ENCODE measurements at places on chromosomes 7 and 10. TPM values are rescaled to one million over a fixed set of nuclear protein-coding genes. Genes with fewer than 3 reads are reported as not detected.
A peak's percentile ranks its signal among the peaks of the same experiment; 100 is the strongest.

Gene EPHB6
- total RNA-seq, result 2.3 TPM

Gene SKAP2
- 41.6 TPM for total RNA-seq

DNA sequence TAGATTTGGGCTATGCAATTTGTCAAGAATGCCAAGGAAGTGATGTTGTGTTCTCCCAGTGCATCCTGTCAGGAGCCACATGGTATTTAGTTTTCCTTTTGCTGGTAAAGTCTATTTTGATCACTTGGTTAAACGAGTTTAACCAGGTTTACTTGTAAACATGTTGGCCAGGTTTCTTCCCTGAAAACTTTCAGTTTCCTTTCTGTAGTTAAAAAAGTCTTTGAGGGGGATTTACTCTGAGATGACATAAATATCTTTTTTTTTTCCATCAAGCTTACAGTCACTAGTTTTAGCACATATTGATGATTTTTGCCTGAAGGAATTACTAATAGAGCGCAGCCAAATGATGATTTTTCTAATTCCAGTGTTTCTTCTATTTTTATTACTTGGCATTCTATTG is 320.5 kb downstream of the PHF14 start:
- DNase-seq, result no peak

DNA sequence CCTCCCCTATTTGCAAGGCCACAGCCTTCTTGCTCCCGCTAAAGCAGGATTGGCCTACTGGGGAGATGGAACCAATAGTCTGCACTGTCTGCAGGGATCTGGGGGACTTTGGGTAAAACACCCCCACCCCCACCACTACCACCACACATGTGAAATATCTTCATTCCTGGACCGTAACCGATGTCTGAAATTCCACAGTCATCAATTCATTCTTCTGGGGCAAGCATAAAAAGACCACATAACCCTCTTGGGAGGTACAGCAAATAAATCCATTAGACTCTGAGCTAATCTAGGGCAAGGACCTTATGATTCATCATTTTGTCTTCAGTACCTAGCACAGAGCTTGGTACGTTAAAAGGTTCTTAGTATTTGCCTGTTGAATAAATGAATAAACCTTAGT is 307.8 kb downstream of the GPAM start:
- DNase-seq, result no peak

DNA sequence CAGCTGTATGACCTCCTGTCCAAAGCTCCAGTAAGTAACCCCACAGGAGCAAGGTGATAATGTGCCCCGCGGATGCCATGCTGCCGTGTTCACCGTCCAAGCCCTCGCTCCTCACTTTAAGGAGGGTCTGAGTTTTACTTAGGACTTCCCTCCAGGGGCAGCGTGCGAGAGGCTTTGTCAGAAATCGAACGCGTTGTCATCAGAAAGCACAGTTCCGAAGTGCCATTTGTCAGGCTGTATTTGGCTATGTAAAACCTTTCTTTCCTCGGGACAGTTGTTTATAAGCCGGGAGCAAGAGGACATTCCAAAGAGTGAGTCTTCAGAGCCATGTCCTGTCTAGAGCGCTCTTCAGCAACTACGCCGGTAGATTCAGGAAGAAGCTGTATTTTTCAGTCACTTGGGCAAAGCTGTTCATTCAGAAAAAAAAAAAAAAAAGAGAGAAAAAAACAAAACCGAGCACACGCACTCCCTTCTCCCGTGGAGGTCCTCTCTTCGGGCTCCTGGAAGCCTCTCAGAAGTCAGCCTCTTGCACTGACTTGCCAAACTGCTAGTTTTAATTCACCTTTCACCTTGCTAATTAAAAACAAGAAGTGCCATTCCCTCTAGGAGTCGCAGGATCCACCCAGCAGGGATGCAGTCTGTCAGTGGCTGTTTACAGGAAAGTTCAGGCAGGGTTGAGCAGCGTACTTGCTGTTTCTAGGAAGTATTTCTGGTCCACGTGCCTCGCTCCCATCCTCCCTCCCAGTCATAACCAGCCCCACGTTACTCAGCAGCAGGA is at the start of gene SEMA3E:
Gene SEMA3E (minus strand): TSS at position 676 of the 778 bp plus-strand sequence.
- peak; percentile 21 for DNase-seq

DNA sequence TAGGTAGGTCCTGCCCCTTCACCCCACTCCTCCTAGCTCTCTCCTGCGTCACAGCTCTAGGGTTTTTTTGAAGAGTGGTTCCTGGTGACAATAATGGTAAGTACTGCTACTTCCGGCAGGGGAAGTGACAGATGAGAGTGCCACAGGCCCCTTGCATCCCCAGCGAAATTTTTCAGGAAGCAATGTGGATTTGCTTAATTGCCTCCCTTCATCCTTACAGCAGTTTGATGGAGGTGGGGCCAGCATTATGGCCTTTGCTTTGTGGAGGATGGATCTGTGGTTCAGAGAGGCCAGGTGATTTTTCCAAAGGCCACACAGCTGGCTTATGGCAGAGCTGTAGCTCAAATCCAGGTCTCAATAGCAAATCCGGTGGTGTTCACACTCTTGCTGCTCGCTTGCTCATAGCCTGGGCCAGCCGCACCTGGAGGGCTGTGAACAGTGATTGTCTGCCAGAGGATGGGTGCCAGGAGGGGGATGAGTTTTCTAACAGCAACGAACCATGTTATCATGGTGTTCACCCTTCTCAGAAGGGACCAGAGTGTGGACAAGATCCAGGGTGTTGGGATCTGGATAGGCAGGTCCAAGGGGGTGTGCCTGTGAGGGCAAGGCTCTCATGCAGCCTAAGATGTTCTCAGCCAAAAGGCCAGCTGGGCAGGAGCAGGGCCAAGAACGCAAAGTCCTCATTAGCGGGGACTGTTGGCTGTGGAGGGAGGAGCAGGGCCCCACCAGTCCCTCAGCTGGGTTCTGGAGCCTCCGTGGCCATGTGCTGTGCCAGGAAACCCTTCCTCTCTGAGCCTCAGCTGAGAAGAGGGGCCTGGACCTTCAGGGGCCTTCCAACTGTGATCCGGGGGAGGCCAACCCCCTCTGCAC is 89.0 kb downstream of the EMX2 start:
- no peak for DNase-seq

DNA sequence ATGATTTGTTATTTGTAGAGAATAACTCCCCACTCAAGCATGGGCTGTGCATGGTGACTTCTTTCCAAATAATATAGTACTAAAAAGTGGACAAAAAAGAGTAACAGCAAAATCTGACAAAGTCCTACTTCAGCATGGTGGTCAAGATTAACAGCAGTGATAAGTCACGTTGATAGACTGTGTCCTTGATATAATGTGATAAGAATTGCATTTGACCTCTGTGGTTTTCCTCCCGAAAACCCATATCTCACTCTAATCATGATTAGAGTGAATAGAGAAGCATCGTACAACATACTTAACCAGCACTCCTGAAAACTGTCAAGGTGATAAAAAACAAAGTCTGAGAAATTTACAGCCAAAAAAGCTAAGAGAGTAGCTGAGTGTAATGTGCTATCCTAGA is 42.4 kb downstream of the REEP3 start:
- no peak for DNase-seq

GRCh38 chr7:954330-955238 is at the start of gene ADAP1:
Gene ADAP1 (minus strand): TSS chr7:954680. CDS start chr7:954477, 203 bp downstream.
- DNase-seq, result peak; percentile 51

DNA sequence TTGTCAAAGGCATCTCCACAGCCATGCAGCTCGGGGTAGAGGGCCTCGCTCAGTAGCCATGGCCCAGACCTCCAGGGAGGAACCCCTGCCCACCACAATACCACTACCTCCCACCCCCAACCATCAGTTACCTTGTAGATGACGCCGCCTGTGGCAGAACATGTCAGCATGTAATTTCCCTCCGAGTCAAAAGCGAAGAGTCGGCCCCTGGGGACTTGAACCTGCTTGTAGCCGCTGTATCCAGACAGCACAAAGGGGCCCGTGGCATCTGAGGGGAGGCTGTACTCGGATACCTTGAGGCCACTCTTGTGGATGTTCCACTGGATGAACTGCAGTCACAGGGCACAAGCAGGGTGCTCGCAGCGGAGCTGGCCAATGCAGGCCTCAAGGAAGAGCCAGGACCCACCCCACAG is 16.3 kb upstream of the CYREN start:
- no peak for DNase-seq

DNA sequence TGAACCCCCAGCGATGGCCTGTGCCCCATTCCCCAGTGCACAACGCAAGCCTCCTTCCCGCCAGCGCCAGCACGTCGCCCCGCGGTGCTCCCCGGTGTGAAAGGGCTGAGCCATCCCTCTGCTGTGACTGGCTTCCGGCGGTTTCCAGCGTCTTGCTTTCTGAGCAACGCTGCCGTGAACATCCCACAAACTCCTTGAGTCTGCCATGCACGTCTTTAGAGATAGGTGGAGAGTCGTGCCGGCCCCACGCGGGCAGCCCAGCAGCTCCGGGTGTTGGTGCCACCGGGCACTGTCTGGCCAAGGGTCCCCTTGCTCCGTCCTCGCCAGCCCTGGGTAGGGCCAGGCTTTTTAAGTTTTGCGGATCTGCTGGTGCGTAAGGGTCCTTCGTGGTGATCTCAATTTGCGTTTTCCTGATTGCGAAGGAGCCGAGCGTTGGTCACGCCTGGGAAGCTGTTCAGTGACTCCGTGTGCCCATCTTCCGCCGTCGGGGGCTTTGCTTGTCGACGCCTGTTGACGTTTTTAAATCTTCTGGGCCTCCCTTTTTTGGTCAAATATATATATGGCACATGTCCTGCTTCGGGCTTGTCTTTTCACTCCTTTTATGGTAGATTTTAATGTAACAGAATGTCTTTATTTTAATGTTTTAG is 70.6 kb downstream of the FOXL3 start:
- no peak for DNase-seq

DNA sequence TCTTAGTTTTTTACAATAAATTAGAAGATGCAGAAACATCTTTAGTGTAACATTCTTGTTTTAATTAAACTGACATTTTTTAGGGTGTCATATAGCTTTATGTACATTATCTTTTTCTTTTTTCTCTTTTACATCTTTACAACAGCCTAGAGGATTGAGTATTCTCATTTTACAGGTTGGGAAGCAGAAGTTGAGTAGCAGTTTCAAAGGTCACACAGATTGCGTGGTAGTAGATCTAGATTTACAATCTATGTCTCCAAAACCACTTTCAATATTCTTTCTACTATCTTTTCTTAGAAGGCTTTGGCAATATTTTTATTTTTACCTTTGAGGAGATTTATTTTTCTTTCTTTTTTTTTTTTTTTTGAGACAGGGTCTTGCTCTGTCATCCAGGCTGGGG is 18.7 kb upstream of the MCU start:
- DNase-seq, result no peak

GRCh38 chr7:18978108-18978495 is 139.3 kb downstream of the TWIST1 start:
- no peak for DNase-seq

DNA sequence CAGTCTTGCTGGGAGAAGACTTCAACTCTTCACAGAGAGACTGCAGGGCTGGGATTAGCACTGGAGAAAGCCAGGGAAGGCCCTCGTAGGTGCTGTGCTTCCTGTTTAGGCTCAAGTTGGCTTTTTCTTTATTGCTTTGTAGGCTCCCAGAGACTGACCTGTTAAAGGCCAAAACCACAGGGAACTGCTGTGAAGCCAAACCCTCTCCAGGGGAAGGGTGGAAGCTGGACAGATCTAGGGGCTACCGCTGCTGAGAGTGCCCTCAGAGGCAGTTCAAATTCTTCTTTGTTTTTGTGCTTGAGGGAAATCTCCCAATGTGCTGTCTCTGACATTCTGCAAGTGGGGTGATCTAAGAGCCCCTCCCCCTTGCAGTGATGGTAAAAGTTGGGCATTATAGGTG is 198.4 kb downstream of the CNTNAP2 start:
- DNase-seq, result no peak

- DNase-seq, result no peak
Measured at GRCh38 chr7:38189231-38189938, 11.3 kb downstream of the STARD3NL start.

Data from colonic mucosa (tissue), 4 donors.